Activated T-cell treated with anti-CD3 and anti-CD28 coated beads, Interleukin-2, amount 50 U/mL, for 48 hours (primary cell): ENCODE measurements at places on chromosomes 12 and 14.

- no peak for DNase-seq
Measured at GRCh38 chr14:104114421-104115130, 23.8 kb upstream of the KIF26A start.

GRCh38 chr12:109588461-109589239 lies 15.1 kb downstream of the MVK start:
- DNase-seq = no peak

DNA sequence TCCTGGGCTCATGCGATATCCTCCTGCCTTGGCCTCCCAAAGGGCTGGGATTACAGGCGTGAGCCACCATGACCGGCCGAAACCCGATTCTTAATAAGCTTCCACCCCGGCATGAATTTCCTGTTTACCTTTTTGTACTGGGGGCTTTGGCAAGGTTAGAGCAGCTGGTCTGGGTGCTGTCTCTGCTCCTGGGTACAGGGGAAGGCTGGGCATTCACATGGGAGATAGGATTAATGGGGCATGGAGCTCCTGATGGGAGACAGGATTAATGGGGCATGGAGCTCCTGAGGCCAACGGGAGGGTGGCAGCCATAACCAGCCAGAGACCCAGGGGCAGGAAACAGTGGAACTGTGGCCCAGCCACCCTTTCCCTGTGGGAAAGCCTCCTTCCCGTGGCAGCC lies 69.5 kb upstream of the DICER1 start:
- DNase-seq = no peak

DNA sequence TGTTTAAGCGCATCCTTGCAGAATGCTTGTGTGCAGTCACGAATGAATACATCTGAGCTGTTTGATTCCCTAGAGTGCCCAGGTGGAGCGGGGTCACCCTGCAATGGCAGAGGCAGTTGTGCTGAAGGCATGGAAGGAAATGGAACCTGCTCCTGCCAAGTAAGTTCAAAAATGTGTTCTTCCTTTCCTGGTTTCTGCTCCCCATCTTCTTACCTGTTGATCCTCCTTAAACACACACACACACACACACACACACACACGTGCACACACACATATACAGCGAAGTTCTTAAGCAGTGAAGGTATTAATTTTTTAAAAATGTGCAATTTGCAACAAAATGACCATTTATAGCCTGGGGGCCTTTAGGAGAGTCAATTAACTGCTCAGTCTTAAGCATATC lies 33.3 kb downstream of the STAB2 start:
- DNase-seq = no peak

- DNase-seq = no peak
Measured at GRCh38 chr12:10205220-10205807, 7.4 kb upstream of the GABARAPL1 start.

DNA sequence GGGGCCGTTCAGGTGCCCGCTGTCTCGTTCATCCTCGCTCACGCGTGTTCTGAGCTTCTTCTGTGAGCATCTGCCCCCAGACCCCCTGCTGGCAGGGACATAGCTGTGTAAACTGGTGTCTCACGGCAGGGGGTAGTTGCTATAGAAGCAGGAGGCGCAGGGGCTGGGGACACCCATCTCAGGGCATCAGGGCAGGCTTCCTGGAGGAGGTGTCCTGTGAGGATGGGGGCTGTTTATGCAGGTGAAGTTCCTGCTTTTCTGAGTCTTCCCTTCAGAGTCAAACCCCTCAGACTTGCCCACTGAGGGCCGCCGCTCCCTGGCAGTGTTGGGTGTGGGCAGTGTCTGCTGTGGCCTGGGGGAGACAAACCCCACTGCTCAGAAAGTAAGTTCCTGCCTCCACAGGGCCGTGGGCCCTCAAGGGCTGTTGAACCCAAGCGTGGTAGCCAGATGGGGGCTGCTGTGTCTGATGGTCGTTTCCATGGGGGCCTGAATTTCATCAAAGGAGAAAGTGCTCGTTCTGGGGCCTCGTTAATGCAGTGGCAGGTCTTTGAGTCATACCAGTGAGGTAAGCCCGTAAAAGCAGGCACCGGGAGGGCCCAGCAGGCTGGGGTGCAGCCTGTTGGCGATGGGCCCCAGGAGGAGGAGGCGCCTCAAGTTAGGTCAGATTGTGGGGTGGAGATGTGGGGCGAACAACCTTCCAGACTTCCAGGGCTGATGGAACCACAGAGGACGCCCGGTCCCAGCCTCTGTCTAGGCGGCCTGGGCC lies 23.4 kb downstream of the KIF26A start:
- DNase-seq = no peak

GRCh38 chr12:44674875-44675274 lies 201.2 kb downstream of the NELL2 start:
- DNase-seq = no peak

GRCh38 chr12:754851-755562 lies 2.6 kb downstream of the WNK1 start:
- no peak for DNase-seq

GRCh38 chr12:50394469-50395029 lies 1.9 kb downstream of the FAM186A start:
- DNase-seq = no peak

DNA sequence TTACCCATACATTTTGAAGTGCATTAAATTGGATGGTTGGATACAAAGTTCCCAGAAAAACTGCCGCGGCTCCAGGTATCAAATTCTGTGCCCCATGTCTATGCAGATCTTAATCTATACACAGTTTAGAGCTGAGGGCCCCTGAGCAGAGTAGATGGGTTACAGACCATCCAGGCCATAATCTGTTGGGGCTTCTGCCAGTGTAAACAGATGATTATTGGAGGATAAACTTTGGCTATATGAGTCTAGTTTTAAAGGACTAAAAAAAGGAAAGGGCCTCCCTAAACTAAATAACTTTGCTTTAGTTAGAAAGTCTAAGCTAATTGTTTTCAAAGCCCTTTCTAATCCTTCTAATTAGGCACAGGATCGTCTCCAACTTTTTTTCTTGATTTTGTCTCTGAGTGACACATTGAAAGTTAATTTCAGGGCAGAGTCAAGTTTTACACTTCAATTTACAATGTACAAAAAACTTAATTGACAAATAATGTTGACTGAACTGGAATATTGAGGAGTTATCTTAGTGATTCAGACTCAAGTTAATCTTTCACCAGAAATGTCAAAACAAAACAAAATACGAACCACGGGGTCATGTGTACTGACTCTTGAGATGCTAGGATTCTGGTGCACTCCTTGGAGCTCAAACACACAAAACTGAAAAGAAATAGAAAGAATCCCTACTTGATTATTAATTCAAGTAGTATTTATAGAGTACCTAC lies 133.9 kb upstream of the SCAF11 start:
- no peak for DNase-seq

GRCh38 chr14:68791902-68792677 lies 777 bp downstream of the ZFP36L1 start:
- DNase-seq = peak; percentile 58

- no peak for DNase-seq
Measured at GRCh38 chr12:121392325-121392716, 7.6 kb upstream of the RNF34 start.

GRCh38 chr14:105529319-105529568 lies 2.9 kb downstream of the TMEM121 start:
- DNase-seq = peak; percentile 39

- no peak for DNase-seq
Measured at GRCh38 chr14:88044444-88044758, 39.5 kb downstream of the GPR65 start.

DNA sequence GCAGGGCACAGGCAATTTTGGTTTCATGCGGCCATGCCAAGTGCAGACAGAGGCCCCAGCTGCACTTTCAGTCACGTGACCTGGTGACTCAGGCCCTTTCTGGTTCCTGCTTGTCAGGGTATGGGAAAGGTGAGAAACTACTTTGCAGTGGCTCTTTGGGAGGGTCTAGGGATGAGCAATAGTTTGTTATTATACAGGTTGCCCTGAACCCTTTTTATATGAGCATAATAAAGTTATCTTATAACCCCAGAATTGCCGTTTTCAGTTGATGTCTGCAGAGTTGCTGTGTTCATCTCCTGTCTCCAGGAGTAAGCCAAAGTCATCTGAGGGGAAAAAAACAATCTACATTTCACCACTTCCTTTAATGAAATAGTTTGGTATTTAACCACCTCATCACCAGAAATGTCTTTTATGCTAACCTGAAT lies 30.9 kb upstream of the EMP1 start:
- peak; percentile 88 for DNase-seq

DNA sequence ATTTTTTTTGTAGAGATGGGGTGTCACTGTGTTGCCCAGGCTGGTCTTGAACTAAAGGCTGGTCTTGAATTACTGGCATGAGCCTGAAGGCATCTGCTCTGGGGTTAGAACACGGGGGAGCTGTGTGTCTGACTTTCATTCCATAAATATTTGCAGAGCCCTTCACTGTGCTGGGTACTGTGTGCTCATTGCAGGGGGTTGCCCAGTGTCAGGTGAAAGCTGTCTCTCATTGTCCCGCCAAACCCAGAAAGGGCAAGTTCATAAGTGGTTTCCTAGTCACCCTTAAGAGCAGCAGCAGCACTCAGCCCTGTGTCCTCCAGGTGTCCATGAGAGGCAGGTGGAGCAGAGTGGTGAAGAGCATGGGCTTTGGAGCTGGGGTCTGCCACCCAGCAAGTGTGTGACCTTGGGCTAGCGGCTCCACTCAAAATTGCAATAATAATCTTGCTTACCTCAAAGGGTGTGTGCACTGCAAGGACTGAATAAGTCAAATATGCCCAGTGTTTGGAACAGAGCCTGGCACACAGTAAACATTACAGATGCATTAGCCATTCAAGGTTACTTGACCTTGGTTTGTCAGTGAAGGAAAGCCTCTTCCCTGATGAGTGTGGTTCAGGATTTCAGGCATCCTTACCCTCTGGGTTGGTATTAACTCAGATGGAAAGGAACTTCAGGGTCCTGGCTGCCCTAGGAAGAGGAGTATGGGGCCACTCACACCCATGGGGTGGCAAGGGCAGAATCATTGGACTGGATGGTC lies 4.4 kb upstream of the SMIM41 start:
- no peak for DNase-seq

GRCh38 chr12:1509413-1510052 lies 84.8 kb downstream of the FBXL14 start:
- DNase-seq = no peak

GRCh38 chr14:51614707-51615106 lies 37.0 kb upstream of the FRMD6 start:
- no peak for DNase-seq

GRCh38 chr14:81565441-81566290 lies 32.0 kb upstream of the SEL1L start:
- DNase-seq = no peak

DNA sequence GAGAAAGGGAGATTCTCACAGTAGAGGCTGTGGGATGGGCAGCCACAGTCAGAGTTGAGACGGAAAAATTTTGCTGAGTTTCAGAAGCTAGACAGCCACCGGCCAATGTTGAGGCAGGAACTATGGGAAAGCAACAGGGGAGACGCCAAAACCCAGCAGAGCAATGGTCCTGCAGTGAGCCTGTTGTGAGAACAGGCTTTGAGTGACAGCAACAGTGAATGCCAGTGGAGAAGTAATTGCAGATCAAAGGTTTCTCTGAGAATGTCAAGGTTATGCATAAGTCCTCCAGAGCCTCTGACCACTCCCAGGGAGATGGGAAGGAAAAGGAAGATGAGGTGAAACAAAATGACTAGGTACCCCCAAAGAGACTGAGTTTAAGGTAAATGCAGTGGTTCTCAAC lies 54.2 kb upstream of the DAAM1 start:
- no peak for DNase-seq

- DNase-seq = no peak
Measured at GRCh38 chr12:111269718-111270117, 99.2 kb downstream of the PHETA1 start.

GRCh38 chr14:100067971-100068959 lies 3.0 kb downstream of the EVL start:
- DNase-seq = peak; percentile 90

GRCh38 chr12:20716985-20717384 lies 21.9 kb downstream of the SLCO1C1 start:
- no peak for DNase-seq

DNA sequence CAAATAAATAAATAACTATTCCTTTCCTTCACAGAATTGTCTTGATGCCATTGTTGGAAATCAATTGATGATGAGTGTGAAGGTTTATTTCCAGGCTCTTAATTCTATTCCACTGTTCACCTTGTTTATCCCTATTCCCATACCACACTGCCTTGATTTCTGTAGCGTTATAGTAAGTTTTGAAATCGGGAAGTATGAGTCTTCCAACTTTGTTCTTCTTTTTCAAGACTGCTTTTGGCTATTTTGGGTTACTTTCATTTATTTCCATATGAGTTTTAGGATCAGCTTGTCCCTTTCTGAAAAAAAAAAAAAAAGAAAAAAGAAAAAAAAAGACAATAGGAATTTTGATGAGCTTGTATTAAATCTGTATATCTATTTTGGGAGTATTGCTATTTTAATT lies 9.3 kb upstream of the CDK2AP1 start:
- no peak for DNase-seq

GRCh38 chr14:72547999-72548398 lies 345.9 kb downstream of the DPF3 start:
- DNase-seq = no peak

GRCh38 chr12:95259368-95259767 lies 41.8 kb downstream of the VEZT start:
- no peak for DNase-seq

DNA sequence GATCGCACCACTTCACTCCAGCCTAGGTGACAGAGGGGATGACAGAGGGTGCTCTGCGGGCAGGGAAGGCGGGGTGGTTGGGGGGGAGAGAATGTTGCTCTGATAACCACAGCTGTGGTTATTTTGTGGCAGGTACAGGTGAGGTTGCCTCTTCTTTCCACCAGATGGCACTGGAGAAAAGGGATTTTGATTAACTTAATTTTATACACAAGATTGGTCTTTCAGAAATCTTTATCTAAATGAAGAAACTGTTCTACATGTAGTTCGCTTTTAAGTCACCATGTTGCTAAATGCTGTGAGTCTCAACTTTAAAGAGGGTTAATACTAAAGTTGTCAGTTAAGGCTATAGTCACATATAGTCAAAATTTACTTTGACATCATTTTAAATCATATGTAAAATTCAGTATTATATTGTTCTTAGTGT lies 25.7 kb downstream of the FGF23 start:
- DNase-seq = peak; percentile 45
